ENCODE measurements at places on chromosomes 5 and 9. TPM values are rescaled to one million over a fixed set of nuclear protein-coding genes. Genes with fewer than 3 reads are reported as not detected.

GRCh38 chr5:115460472-115460871 is 84.1 kb downstream of the FEM1C start:
- DNase-seq, result peak; percentile 29

Gene DCAF12
- 35.1 TPM for total RNA-seq

GRCh38 chr5:35826554-35826953 is 30.1 kb upstream of the IL7R start:
- DNase-seq, result peak; percentile 36

- no peak for DNase-seq
Measured at GRCh38 chr5:143086908-143087637, 316.4 kb downstream of the NR3C1 start.

- DNase-seq, result no peak
Measured at GRCh38 chr9:132671620-132672412, 1.6 kb downstream of the GTF3C4 start.

DNA sequence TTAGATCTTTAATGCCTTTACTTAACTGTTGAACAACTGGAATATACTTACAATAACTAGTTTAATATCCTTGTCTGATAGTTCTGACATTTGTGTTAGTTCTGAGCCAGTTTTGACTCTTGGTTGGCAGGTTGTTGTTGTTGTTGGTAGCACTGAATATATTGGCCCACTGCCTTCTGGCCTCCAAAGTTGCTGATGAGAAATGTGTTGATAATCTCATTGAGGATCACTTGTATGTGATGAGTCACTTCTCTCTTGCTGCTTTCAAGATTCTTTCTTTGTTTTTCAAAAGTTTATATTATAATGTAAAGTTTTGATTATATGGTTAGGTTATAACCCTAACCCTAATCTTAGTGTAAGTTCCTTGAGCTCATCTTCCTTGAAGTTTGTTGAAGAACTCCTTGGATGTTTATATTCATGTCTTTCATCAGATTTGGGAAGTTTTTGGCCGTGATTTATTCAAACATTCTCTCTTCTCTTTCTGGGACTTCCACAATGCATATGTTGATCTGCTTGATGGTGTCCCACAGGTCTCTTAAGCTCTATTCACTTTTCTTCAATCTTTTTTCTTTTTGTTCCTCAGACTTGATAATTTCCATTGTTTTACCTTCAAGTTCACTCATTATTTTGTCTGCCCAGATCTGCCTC is 149.7 kb downstream of the FGF18 start:
- no peak for DNase-seq

Gene GGTA1
- total RNA-seq, result not detected

GRCh38 chr5:112063191-112063590 is 306.2 kb upstream of the NREP start:
- no peak for DNase-seq

Gene EDIL3
- total RNA-seq, result not detected

DNA sequence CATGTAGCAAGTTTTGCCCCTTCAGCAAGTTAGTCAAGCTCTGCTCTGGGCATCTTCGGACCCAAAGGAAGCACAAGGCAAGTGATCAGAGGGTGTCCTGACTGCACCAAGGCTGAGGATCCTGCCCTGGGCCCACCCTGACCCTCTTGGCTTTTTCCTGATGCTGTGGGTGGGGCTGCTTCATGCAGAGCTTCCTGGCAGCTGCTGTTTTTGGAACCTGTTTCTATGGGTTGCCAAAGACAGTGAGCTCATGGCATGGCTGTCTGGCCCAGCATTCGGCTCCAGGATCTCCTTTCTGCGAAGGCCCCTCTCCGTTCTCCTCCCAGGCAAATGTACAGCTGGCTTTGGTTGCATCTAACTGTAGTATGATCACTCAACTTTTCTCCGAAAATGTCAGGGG is 497.9 kb downstream of the ARHGEF28 start:
- DNase-seq, result no peak
